ENCODE measurements at places on chromosomes 2 and 18. TPM values are rescaled to one million over a fixed set of nuclear protein-coding genes. Genes with fewer than 3 reads are reported as not detected.

PTPRM gene
- total RNA-seq, result 58.5 TPM

CACNB4 gene
- 2.7 TPM for total RNA-seq

CGREF1 gene
- 0.33 TPM for total RNA-seq

ST8SIA5 gene
- not detected for total RNA-seq

SNTG2 gene
- not detected for total RNA-seq

HTR2B gene
- under 0.01 TPM for total RNA-seq

ARHGEF33 gene
- total RNA-seq, result 1.5 TPM

C2orf81 gene
- total RNA-seq, result 3.1 TPM

XDH gene
- total RNA-seq, result 0.11 TPM

MC4R gene
- total RNA-seq, result not detected

EMILIN1 gene
- total RNA-seq, result 5.2 TPM

ERICH2 gene
- total RNA-seq, result not detected

ALLC gene
- total RNA-seq, result not detected

NMUR1 gene
- total RNA-seq, result not detected

LIMS4 gene
- total RNA-seq, result 4.0 TPM

DPP10 gene
- total RNA-seq, result not detected

SULT1C4 gene
- not detected for total RNA-seq

GAD1 gene
- 4.3 TPM for total RNA-seq

CAD gene
- 46.3 TPM for total RNA-seq

GPBAR1 gene
- total RNA-seq, result 1.2 TPM

VIL1 gene
- total RNA-seq, result not detected

SRD5A2 gene
- total RNA-seq, result not detected

LCLAT1 gene
- 22.2 TPM for total RNA-seq

ACSL3 gene
- 280 TPM for total RNA-seq

WDR43 gene
- 54.8 TPM for total RNA-seq

HOXD13 gene
- not detected for total RNA-seq

SPOPL gene
- 12.6 TPM for total RNA-seq

ITGB6 gene
- 1,146 TPM for total RNA-seq

BCL11A gene
- total RNA-seq, result 41.6 TPM

SATB2 gene
- 0.22 TPM for total RNA-seq

ARHGAP25 gene
- 0.79 TPM for total RNA-seq

ERFE gene
- total RNA-seq, result not detected

SERPINB12 gene
- not detected for total RNA-seq

DNAJC5G gene
- total RNA-seq, result not detected

ONECUT2 gene
- total RNA-seq, result under 0.01 TPM

EPB41L3 gene
- 89.9 TPM for total RNA-seq

FBXO48 gene
- 0.33 TPM for total RNA-seq

TIGD1 gene
- 3.4 TPM for total RNA-seq

C2orf68 gene
- 16.7 TPM for total RNA-seq

CRYBA2 gene
- total RNA-seq, result not detected

SLC8A1 gene
- 4.3 TPM for total RNA-seq

FIGN gene
- total RNA-seq, result 5.1 TPM

TSN gene
- 32.2 TPM for total RNA-seq

MSGN1 gene
- total RNA-seq, result not detected

GREB1L gene
- 115 TPM for total RNA-seq

RAB10 gene
- total RNA-seq, result 145 TPM

TFCP2L1 gene
- under 0.01 TPM for total RNA-seq

ARHGAP28 gene
- total RNA-seq, result 3.1 TPM

DCDC2C gene
- not detected for total RNA-seq

IL37 gene
- not detected for total RNA-seq

COL4A3 gene
- 0.39 TPM for total RNA-seq

NT5DC4 gene
- not detected for total RNA-seq

UGT1A3 gene
- 0.43 TPM for total RNA-seq

HNMT gene
- 7.6 TPM for total RNA-seq

CTLA4 gene
- total RNA-seq, result not detected

HOXD9 gene
- total RNA-seq, result not detected

TMEM127 gene
- 37.4 TPM for total RNA-seq

ABHD1 gene
- not detected for total RNA-seq

COL4A4 gene
- total RNA-seq, result 5.3 TPM

Measured in placental epithelial cell (primary cell).